ENCODE measurements at places on chromosomes 6 and 20. TPM values are rescaled to one million over a fixed set of nuclear protein-coding genes. Genes with fewer than 3 reads are reported as not detected.

The FOXC1 gene
- total RNA-seq, result 5.4 TPM

The TBXT gene
- total RNA-seq, result not detected

The HUS1B gene
- 0.12 TPM for total RNA-seq

The SLC22A2 gene
- total RNA-seq, result 0.06 TPM

The NKX2-4 gene
- not detected for total RNA-seq

The ITPR3 gene
- 51.0 TPM for total RNA-seq

The WFDC5 gene
- not detected for total RNA-seq

The CLPSL1 gene
- total RNA-seq, result not detected

The SGK1 gene
- total RNA-seq, result 91.9 TPM

The MICB gene
- total RNA-seq, result 5.3 TPM
